Fibroblast of skin of left quadriceps (primary cell): ENCODE measurements at places on chromosomes 7 and 10.

DNA sequence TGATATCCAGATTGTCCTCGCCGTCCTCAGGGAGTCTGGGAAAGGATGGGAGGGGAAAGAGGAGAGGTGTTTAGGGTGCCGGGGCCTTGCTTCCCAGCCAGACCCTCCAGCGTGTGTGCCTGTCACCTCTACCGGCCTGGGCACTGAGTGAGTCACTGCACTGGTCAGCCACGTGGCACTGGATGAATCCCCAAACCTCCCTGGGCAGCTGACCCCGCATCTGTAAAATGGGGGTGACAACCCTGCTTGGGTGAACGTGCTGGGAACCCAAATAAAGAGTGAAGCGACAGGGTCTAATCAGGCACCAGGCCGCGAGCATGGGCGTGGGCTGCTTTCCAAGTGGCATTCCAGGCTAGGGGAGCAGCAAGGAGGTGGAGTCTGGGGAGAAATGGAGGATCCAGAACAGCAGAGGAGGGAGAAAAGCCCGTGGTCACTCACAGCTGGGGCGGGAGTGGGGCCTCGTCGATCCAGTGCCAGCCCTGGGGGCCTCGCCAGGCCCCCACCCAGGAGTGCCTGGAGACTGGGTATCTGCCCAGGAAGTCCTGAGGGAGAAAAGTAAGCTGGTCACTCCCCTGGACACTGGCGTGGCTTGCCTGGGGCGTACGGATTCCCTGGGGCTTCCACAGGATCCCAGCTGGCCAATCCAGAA, 29.7 kb downstream of the KLRG2 start:
- DNase-seq = no peak

GRCh38 chr10:29344073-29344820, 55.4 kb downstream of the LYZL1 start:
- peak; percentile 4 for DNase-seq

DNA sequence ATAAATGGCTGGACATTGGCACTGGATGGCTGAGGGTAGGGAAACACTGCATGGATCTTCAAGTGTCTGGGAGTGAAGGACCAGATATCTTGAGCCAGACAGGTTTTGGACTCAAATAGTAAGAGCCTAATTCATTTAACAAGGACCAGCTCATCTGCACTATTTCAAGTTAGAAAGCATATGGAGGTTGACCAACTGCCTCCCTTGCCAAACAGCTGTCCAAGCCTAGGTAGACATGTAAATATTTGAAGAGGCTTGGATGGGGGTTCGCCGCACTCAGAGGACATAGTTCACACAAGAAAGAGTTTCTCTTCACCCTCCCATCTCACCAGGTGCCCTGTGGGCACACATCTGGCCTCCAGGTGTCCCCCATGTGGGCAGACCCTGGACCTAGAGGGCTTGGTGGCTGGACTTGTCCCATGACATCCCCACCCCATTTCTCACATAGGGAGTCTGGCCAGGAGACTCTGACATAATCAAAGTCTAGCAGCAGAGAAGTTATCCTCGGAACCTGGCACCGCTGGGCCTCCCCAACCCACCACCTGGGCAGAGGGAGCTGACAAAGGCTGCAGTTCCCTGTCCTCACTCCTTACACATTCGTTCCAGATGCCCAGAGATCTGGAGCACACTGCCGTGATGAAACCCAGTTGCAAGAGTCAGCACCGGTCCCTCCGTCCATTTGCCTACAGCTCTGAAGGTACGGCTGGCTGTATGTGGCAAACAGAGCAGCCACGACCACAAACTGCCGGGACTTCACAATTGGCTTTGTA, 116.9 kb upstream of the GDF10 start:
- no peak for DNase-seq

DNA sequence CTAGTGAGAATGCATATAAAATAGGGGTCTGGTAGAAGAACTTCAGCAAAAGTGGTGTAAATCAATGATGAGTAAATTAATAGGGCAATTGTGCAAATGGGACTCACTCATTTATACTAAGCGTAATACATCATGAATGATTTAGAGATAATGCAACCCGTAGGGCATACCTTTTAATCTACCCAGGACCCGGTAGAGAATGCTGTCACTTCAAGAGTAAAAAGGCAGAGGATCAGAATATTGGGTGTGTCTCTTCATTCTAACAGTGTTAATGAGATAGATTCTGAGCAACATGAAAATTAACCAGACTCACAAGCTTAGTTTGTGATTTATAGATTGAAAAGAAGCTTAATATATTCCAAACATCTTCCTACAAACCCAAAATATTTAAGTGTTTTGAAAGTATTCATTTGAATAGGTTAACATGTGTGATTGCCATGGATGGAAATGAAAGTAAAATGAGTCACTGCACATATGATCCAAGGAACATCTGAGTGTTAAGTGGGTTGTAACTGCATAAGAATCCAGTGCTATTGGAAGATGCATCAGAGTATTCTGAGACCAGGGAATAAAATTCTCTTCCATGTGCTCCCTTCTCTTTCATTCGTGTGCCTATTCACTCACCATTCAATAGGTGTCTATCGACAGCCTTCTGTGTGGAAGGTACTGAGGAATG, 690.6 kb downstream of the AUTS2 start:
- DNase-seq = peak; percentile 55

DNA sequence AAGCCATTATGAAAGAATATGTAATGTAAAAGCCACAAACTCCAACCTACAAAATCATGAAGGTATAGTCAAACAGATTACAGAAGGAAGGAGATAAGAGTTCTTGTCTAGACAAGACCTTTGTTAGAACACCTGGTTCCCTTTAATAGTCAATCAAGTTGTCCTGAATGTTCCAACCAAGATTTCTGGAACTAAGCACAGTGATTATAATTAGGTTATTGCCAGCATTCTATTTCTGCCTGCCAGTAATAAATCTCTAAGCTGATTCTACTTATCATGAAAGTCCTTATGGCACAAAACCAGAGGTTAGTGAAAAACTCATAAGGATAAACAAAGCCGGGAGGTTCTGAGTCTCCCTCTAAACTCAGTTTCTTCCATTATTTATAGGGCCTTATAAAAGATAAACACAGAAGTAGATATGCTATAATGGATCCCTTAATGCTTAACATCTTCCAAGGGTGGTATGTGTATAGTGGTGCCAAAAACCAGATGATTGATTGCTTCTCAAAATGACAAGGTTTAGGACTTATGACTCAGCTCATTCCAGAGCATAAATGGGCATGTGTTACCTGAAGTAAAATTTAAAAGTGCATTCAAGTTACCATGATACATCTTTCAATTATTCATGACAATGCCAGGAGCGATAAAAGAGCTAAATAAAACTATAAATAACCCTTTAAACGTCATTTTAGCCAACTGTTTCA, 237.2 kb downstream of the CSTF2T start:
- no peak for DNase-seq

DNA sequence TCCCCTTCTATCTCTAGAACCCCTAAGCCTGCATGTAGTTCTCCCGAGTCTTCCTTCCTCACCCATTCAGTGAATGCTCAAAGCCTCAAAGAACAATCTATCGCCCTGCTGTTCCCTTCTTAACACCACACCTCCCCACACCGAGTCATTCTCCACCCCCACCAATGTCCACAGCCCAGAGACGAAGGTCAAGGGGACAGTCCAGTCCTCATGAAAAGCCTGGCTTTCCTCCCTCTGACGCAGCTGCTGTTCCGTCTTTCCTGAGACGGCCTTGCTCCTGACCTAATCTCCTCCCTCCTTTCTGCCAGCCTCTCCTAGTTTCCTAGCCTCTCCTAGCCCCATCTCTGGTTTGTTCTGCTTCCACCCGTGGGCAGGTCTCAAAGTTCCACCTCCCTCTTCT, 9.2 kb downstream of the MOSPD3 start:
- no peak for DNase-seq

- DNase-seq = no peak
Measured at GRCh38 chr7:77428777-77429231, 12.7 kb upstream of the GSAP start.

DNA sequence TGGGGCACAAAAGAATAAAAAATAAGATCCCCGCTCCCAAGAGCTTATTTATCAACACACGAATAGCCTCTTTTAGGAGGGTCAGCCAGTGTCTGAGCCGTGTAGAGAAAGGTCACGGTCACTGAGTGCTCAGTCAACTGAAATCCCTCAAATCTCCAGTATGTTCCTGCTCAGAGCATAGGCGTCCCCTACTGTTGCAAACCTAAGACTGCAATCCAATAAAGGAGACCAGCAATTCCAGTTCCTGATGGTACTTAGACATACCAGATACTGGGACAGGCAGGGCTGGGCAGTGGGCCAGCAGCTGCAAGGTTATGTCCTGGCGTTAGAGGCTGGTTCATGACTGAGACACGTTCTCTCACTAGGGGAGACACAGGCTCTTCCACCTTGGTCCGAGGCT, 93.6 kb downstream of the CACNB2 start:
- no peak for DNase-seq

DNA sequence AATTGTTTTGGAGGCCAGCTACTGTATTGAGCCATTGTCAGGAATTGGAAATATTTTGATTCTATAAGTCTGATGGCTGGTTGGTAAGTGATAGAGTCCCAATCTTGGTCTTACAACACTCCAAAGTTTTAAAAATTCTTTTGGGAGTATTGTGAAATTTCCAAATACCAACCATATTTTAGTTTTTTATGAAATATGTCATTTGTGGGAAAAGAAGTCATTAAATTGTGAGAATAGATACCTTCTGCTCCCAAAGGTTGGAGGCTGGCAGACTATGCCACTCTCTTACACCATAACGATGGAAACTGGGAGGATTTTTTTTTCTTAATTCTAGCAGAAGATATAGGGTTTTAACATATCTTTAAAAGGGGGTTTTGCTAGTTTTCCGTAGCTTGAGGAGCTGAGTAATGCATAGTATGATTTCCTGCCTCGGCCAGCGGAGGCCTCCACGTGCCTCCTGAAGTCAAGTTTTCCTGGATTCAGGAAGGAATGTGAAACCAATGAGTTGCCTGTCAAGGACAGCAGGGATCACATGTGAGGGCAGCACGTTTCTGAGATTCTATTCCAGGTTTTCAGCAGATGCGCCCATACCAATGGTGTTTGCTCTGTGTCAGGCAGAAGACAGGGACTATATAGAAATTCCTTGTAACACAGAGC, 92.2 kb upstream of the LAMB4 start:
- peak; percentile 46 for DNase-seq

- DNase-seq = peak; percentile 13
Measured at GRCh38 chr7:18685971-18686370, 190.4 kb downstream of the HDAC9 start.

GRCh38 chr7:117296066-117296465, 26.8 kb downstream of the WNT2 start:
- no peak for DNase-seq

DNA sequence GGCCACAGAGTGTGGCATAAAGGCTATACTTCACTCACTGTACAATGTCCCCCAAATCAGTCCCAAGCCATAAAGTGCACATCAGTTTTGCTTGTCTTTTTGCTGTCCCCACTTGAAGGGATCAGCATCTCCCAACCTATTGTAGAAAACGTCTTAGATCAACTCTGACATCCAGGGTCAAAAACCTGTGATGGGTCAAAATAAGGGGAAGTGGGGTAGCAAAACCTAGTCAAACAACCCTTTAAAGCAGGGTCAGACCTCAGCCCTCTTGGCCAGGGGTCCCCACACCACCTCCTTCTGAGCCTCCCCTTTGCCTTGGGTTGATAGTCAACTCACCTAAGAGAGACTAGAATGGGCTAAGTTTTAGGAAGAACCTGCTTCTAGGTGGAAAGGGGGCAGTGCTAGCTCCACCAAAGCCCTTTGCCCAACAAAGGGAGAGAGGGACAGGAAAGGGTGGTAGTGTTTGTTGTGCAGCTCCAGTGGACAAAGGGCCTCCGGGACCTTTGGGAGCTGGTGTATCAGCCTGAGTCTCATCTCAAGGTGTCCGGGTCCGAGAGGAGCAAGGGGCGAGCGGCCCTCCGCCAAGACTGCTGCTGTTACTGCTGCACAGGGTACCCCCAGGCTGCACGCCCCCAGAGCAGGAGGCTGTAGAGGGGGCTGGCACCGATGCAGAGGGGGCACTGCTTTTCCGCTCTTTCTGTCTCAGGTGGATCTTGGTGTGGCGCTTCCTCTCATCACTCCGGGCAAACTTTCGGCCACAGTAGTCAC, 3.3 kb downstream of the EGR2 start:
- no peak for DNase-seq

GRCh38 chr7:158858592-158859503, 2.5 kb downstream of the DYNC2I1 start:
- DNase-seq = no peak

GRCh38 chr10:43409385-43410109, 561 bp upstream of the HNRNPF start:
- DNase-seq = no peak

DNA sequence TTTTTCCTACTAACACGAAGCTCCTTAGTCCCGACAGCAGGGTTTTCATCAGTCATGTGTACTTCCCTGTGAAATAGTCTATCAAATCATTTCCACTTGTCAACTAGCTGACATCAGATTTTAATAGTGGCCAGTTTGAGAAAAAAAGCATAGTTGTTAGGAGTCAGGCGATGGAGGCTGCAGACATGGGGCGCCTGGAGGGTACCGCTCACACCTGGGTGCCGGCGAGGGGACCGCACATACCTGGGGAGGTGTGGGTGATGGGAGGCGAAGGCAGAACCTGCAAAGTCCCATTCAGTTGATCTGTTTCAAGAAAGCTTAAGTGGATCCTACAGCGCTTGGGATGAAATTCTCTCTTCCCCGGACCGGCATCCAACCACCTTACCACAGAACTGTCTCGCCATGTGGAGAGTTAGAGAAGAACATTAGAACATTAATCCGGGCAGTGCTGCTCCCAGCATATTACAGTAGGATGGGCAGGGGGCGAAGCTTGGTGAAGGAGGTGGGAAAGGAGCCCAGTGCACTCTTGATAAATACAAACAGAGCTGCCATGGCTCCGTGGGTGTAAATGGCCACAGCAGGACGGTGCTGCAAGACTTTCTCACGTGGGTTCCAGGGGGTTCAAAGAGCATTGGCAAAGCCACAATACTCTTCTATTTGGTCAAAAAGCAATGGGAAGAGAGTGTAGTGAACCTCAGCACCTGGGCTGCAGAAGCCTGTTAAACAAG, 24.2 kb downstream of the ADARB2 start:
- DNase-seq = no peak

GRCh38 chr7:46432708-46433107, 511.6 kb upstream of the IGFBP3 start:
- peak; percentile 56 for DNase-seq

GRCh38 chr10:127115100-127115499, 81.3 kb downstream of the INSYN2A start:
- DNase-seq = no peak

- no peak for DNase-seq
Measured at GRCh38 chr10:51203359-51203758, 129.1 kb downstream of the PRKG1 start.

GRCh38 chr7:582931-583330, 63.3 kb upstream of the PDGFA start:
- no peak for DNase-seq

- no peak for DNase-seq
Measured at GRCh38 chr7:142797391-142798377, 26.9 kb downstream of the PRSS2 start.
